Lower lobe of right lung (tissue), 2 donors: ENCODE measurements at places on chromosomes 12 and 14. TPM values are rescaled to one million over a fixed set of nuclear protein-coding genes. Genes with fewer than 3 reads are reported as not detected.

DNA sequence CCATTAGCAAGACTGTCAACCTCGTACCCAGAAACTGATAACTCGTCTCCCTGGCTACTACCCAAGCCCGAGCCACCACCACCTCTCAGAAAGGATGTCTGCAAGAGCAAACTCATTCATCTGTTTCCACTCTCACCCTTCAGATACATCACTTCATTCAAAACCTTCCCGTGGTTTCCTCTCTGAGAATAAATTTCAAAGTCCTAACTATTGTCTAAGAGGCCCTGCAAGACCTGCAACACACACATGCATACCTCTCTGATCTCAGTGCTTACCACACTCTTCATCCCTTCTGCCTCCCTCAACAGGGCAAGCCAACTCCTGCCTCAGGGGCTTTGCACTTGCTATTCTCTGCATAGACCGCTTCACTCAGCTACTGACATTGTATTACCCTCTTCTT lies 40.6 kb downstream of the PPP1R13B start:
- H3K36me3 ChIP-seq = no peaks in the 10 kb centered on the region
- no peak overlapping the region for H3K27ac ChIP-seq
- DNase-seq = no peak
- peaks cover 38% of the 10 kb centered on the region for H3K4me1 ChIP-seq
- no peaks in the 10 kb centered on the region for H3K27me3 ChIP-seq

DNA sequence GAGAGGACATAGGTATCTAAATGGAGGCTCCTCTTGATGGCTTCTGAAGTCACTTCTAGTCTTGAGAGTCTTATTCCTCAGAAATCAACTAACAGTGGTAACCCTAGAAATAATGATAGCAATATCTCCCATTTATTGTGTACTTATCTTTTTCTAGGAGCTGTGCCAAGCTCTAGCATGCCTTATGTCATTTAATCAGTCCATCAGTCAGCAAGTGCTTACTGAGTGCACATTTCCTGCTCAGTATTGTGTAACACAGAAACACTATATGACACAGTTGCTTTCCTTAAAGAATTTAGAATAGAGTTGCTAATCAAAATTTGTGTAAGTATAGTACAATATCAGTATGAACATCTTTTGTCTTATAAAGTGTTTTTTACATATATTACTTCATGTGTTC lies 36.6 kb downstream of the KRT76 start:
- H3K27me3 ChIP-seq = peaks cover 38% of the 10 kb centered on the region
- H3K4me3 ChIP-seq = no peak overlapping the region
- H3K27ac ChIP-seq = no peak overlapping the region
- no peak for DNase-seq

DNA sequence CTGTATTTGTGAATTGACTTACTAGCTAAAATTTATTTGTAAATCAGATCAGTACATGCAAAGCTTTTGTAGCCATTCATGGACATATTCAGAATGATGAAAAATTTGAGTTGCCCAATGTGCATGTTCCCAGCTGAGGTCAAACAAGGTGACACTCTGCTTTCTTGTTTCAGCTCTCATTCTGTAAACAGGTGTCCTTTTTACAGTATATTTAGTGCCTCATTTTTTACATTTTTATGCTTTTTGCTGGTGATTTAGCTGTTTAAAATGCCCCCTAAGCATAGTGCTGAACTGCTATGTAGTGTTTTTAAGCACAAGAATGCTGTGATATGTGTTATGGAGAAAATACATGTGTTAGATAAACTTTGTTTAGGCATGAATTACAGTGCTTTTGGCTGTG lies 76.3 kb downstream of the MIA2 start:
- H3K27ac ChIP-seq = no peak overlapping the region
- H3K27me3 ChIP-seq = no peaks in the 10 kb centered on the region
- peaks cover 12% of the 10 kb centered on the region for H3K36me3 ChIP-seq
- H3K4me1 ChIP-seq = no peaks in the 10 kb centered on the region
- no peak overlapping the region for H3K4me3 ChIP-seq
- no peak for DNase-seq

- H3K27me3 ChIP-seq = no peaks in the 10 kb centered on the region
- H3K4me1 ChIP-seq = no peaks in the 10 kb centered on the region
- no peak for DNase-seq
- no peak overlapping the region for H3K27ac ChIP-seq
- no peaks in the 10 kb centered on the region for H3K36me3 ChIP-seq
These were observed 99.3 kb downstream of the RAD51B start for GRCh38 chr14:67918838-67919237.

GRCh38 chr14:72744416-72745120 lies 149.3 kb downstream of the DPF3 start:
- no peaks in the 10 kb centered on the region for H3K36me3 ChIP-seq
- no peak overlapping the region for H3K4me3 ChIP-seq
- H3K27me3 ChIP-seq = no peaks in the 10 kb centered on the region
- no peaks in the 10 kb centered on the region for H3K4me1 ChIP-seq

- no peaks in the 10 kb centered on the region for H3K4me1 ChIP-seq
- no peak for DNase-seq
- H3K4me3 ChIP-seq = no peak overlapping the region
- H3K27me3 ChIP-seq = no peaks in the 10 kb centered on the region
- no peak overlapping the region for H3K27ac ChIP-seq
- H3K36me3 ChIP-seq = no peaks in the 10 kb centered on the region
These were observed 78.9 kb downstream of the PIK3C2G start for GRCh38 chr12:18340186-18340585.

DNA sequence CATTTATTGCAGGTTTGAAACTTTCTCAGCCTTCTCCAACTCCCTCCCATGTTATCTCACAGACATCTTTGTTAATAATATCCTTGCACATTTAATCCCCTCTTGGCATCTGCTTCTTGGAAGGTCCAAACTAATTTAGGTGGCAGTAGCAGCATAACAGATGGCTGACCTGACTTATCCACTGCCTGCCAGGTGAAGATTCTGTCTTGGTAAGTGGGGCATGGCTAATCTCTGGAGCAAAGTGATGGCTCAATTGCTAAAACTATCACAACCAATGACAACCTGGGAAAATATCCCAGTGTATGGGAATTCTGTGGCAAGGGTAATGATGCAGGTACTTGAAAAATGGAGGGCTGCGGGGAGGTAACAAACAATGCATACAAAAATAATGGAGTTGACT lies 58.2 kb upstream of the ALG10B start:
- no peaks in the 10 kb centered on the region for H3K27me3 ChIP-seq
- no peak for DNase-seq
- H3K36me3 ChIP-seq = no peaks in the 10 kb centered on the region
- no peak overlapping the region for H3K27ac ChIP-seq
- H3K4me3 ChIP-seq = no peak overlapping the region

GRCh38 chr12:14281539-14281938 lies 83.9 kb upstream of the ATF7IP start:
- H3K4me3 ChIP-seq = no peak overlapping the region

DNA sequence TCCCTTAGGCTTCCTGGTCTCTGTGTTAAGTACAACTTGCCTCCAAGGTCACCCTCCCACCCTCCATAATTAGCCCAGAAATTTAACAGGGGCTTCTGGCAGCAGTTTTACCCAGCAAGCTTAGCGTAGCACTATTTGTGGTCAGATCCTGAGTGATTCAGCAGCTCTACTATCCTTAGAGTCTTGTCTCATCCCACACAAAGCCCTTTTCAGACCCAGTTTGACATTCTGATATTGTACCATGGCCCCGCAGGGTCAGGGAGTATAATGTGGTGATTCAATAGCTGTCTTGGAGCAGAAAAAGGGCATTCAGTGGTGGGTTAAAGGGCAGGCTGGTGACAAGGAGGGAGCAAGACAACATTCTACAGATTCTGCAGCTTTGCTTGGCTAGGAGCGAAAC lies 153.8 kb upstream of the DDHD1 start:
- no peak overlapping the region for H3K4me3 ChIP-seq
- no peaks in the 10 kb centered on the region for H3K36me3 ChIP-seq
- H3K27ac ChIP-seq = no peak overlapping the region

DNA sequence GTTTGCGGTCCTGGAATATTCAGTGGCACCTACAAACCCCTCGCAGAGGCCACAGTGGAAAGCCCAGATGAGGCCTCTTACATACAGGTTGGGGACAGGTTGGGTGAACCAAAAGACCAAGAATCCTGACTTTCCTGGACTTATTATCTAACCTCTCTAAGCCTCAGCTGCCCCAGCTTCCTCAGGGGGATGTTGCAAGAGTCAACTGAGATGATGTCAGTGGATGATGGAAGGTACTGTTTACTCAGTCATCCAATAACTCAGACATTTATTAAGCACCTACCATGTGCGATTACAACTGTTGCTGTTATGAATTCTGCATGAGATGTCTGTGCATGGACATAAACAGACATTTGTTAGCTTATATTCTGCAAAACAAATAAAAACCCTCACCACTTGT lies 72.8 kb downstream of the RFX4 start:
- DNase-seq = no peak
- no peak overlapping the region for H3K27ac ChIP-seq

GRCh38 chr12:102479099-102479885 lies 1.1 kb downstream of the IGF1 start:
- H3K4me3 ChIP-seq = peak overlapping the region; percentile 43
- H3K27me3 ChIP-seq = no peaks in the 10 kb centered on the region
- H3K36me3 ChIP-seq = no peaks in the 10 kb centered on the region
- H3K4me1 ChIP-seq = peaks cover 44% of the 10 kb centered on the region

DNA sequence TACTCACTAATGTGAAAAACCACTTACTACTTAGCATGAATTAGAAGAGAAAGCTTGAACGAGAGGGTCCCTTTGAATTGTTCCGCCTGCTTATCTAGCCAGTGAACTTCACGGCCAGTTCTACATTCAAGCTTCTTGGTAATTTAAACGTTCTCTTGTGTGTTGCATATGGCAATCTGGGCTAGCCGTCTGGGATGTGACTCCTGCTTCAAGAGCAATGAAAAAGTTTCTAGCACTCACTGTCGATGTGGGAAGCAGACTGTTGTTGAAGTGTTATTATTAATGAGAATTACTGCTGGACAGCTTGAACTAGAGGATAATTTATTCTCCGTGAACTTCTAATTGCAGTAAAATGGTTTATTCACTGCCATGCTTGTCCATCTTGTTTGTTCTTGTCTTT lies 93.9 kb downstream of the SLC15A5 start:
- no peaks in the 10 kb centered on the region for H3K4me1 ChIP-seq
- no peak for DNase-seq
- H3K27me3 ChIP-seq = no peaks in the 10 kb centered on the region
- H3K36me3 ChIP-seq = no peaks in the 10 kb centered on the region
- no peak overlapping the region for H3K27ac ChIP-seq

- peak overlapping the region; percentile 53 for H3K4me3 ChIP-seq
- H3K27me3 ChIP-seq = peaks cover 5% of the 10 kb centered on the region
- H3K4me1 ChIP-seq = peaks cover 9% of the 10 kb centered on the region
- DNase-seq = peak; percentile 57
- H3K36me3 ChIP-seq = no peaks in the 10 kb centered on the region
- peak overlapping the region; percentile 34 for H3K27ac ChIP-seq
These were observed 68.5 kb upstream of the CAPRIN2 start for GRCh38 chr12:30823156-30823699.

GRCh38 chr12:121253638-121254335 lies 42.7 kb downstream of the CAMKK2 start:
- H3K27me3 ChIP-seq = no peaks in the 10 kb centered on the region
- H3K4me3 ChIP-seq = no peak overlapping the region
- no peak overlapping the region for H3K27ac ChIP-seq
- H3K4me1 ChIP-seq = no peaks in the 10 kb centered on the region

GRCh38 chr12:93032758-93033157 lies 103.7 kb upstream of the EEA1 start:
- DNase-seq = no peak
- no peaks in the 10 kb centered on the region for H3K4me1 ChIP-seq
- no peaks in the 10 kb centered on the region for H3K27me3 ChIP-seq
- H3K27ac ChIP-seq = no peak overlapping the region

DNA sequence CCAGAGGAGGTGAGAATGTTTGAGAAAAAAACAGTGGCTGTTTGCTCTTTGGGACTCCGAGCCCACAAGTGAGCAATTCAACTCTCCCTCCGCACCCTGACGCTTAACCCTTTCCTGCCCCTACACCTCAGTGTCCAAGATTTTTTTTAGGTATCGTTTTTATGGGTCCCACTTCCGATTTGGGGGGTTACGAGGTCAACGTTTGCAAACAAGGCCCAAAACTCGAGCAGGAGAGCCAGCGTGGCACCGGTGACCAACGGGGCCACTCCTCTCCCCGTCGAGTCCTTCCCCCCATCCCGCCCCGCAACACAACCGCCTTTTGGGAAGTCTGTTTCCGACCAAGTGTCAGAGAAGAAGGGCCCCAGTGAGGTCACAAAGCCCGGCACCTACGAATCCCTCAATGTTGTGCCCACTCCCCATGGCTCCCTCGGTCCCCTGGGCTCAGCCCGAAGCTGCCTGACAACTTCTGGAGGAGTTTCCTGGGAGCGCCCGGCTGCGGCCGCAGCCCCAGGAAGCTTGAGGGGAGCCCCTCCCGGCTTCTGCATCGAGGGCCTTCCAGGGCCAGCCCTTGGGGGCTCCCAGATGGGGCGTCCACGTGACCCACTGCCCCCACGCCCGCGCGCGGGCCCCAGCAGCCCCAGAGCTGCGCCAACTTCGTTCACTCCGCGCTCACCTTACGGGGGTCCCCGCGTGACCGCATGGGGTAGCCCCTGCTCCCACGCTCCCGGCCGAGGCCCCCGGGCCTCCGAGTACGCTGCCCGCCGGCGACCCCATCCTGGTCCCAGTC lies 1.2 kb downstream of the CDK2AP1 start:
- H3K27me3 ChIP-seq = no peaks in the 10 kb centered on the region
- peaks cover 35% of the 10 kb centered on the region for H3K4me1 ChIP-seq
- peak overlapping the region; percentile 76 for H3K27ac ChIP-seq
- DNase-seq = no peak

DNA sequence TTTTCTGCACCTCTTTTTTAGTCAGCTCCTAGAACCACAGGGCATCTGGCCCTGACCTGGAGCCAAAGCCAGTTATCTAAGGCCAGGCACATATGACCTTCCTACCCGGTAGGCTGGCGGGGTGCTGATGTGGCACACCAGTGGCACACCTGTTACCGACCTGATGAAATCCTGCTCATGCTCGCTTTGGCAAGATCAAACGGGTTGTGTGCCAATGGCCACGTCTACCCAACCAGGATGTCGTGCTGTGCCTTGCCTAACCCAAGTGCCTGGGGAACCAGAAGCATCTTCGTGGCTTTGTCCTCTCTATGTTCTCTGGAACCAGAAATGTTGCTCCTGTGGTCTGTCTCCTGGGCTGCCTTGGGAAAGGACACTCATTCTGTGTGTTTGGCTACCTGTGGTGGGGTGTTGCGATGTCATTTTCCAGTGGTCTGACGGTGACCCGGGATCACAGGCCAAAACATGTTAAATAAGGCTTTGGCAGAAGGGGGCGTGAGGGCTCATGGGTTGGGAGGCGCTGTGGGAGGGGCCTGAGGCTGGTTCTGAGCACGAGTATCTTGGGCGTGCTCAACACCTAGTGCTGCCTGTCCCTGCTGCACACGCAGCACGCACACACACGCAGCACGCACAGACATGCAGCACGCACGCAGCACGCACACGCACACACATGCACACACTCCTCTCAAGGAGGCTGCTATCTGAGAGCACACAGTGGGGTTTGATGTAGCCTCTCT lies 27.9 kb downstream of the CCNK start:
- H3K27ac ChIP-seq = no peak overlapping the region
- H3K27me3 ChIP-seq = no peaks in the 10 kb centered on the region
- no peaks in the 10 kb centered on the region for H3K4me1 ChIP-seq
- H3K36me3 ChIP-seq = peaks cover 97% of the 10 kb centered on the region

The HRK gene
- total RNA-seq = 0.18 TPM

The TULP3 gene
- 15.4 TPM for total RNA-seq

The CCDC175 gene
- total RNA-seq = 1.0 TPM

The CPNE6 gene
- total RNA-seq = not detected
